ENCODE measurements at places on chromosomes 12 and 14.

GRCh38 chr14:22391908-22392565, 197.0 kb downstream of the DAD1 start:
- DNase-seq: peak; percentile 44

DNA sequence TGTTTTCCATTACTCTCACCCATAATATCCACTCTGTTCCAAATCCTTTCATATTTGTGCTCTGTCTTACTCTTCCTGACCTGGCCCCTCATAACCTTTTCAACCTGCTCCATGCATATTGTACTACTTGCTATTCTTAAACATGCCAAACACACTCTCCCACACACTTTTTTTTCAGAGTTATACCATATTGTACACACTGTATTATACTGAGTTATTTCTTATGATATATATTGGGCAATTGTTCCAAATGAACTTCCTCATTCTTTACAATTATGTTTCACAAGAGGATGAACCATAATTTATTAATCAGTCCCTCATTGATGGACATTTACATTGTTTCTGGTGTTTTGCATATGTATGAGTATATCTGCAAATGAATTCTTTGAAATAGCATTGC, 18.5 kb downstream of the ATL1 start:
- DNase-seq: no peak

DNA sequence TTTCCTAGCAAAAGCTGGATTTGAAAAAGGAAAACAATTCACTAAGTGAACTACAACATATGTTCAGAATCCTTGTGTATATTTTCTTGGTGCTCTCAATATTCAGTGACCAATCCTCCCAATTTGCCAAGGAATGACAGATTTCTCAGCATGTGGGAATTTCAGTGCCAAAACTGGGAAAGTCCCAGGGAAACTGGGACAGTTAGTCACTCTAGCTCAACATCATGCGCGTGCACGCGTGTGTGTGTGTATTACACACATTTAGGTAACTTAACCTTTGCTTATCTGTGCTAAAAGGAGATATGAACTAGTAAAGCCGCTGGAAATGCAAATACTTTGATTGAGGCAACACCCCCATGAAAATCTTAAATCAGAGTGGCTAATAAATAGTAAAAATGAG, 26.1 kb upstream of the SLC6A13 start:
- no peak for DNase-seq

DNA sequence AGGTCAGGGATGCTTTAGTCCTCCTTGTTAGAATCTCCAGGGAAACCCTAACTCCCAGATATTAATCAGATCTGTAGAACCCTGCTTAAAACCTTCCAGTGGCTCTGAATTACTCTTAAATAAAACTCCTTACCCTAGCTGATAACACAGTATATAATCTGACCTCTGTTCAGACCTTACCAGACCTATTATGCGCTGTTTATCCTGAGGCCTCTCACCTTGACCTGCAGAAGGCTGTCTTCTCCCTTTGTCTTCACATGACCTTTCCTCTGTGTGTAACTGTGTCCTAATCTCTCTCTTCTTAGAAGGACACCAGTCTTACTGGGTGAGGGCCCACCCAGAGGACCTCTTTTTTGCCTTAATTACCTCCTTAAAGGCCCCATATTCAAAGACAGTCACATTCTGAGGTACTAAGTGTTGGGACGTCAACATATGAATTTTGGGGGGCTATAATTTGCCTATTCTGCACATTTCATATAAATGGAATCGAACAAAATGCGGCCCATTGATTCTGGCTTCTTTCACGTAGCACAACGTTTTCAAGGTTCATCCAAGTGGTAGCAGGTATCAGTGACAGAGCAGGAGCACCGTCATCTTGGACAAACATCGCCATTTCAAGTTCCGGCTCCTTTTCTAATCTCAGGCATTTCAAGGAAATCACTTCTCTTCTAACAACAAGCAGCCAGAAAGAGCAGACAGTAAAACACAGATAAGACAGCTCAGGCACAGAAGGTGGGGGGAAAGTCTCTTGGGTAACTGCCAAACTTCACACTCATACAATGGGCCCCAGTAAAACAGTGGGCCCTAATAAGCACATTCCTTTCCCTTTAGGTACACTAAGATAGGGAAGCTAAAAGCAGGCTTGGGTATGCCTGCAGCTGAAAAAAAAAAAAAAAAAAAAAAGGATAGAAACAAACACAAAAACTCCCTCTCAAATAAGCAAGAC, 200.2 kb upstream of the NUDT4 start:
- DNase-seq: no peak

DNA sequence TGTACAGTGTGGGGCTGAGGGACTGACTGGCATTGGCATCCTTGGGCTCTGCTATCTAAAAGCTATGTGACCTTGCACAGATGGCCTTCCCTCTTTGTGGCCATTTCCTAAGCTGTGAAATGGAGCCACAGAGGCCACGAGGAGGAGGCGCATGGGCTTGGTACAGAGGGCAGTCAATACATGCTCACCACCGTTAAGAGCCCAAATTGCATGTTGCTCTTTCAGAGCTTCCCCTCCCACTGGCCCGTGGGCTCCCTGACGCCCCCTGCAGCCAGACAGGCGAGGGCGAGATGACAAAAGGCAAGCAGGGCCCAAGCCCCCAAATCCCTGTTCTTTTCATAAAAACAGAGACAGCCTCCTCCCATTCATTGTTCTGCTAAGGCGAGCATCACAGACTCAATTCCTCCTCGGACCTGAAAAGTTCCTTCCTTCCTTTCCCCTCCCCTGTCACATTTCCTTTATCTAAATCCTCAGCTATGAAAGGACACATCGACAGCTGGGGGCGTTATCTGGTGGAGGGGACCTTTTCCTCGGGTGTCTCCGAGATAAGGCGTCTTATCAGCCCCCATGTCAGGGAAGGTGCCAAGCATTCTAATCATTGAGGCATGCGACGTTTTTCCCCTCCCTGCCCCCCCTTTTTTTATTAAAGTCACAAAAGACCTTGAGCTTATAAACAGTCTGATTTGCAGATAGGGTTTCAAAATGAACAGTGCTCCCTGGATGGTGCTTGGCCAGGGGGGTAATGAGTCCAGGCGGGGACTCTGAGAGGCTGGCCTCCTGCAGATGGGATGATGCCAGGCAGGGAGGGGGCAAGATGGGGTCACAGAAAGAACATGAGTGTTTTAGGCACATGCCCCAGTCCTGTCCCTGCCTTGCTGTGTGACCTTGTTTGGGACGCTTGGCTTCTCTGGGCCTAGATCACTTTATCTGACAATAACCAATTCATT, 26.4 kb downstream of the FAM222A start:
- DNase-seq: no peak

DNA sequence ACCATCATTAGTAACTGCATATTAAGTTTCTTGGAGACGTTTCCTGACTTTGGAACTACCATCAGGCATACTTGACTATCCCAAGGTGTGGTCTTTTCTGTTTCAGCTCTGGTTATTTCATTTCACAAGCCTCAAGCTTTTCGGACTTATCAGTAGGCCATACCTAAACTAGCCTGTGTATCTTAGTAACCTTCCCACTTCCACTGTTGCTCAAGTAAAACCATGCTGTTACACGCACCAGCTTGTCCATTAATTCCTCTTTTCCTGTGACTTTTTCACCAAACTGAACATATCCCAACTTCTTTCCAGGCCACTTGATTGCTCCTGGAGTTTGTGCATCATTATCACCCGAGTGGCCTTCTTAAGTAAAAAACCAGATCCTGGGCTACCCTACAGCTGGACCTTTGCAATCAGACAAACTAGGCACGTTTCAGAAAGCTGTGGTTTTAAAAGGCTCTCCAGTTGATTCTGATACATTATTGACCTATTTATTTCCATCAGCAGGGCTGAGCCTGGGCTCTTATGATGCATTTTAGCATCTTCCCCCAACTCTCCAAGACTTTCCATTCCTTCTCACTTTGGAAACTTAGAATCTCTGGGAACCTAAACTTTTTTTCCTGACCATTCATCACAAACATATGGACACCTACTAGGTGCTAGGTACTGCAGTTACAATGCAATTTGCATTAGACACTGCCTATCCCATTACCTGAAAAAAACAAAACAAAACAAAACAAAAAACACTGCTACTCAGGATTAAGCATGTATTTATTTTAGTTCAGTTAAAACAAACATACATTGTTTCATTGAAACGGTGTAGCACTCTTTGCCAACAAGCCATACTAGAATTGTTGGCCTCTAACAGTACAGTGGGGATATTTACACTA, 14.9 kb downstream of the SLC38A2 start:
- DNase-seq: no peak

GRCh38 chr12:114090211-114090610, 124.1 kb upstream of the RBM19 start:
- no peak for DNase-seq

- DNase-seq: no peak
Measured at GRCh38 chr12:42609605-42610004, 20.1 kb upstream of the PRICKLE1 start.

GRCh38 chr12:112844814-112845565, 53.4 kb downstream of the RPH3A start:
- DNase-seq: no peak

DNA sequence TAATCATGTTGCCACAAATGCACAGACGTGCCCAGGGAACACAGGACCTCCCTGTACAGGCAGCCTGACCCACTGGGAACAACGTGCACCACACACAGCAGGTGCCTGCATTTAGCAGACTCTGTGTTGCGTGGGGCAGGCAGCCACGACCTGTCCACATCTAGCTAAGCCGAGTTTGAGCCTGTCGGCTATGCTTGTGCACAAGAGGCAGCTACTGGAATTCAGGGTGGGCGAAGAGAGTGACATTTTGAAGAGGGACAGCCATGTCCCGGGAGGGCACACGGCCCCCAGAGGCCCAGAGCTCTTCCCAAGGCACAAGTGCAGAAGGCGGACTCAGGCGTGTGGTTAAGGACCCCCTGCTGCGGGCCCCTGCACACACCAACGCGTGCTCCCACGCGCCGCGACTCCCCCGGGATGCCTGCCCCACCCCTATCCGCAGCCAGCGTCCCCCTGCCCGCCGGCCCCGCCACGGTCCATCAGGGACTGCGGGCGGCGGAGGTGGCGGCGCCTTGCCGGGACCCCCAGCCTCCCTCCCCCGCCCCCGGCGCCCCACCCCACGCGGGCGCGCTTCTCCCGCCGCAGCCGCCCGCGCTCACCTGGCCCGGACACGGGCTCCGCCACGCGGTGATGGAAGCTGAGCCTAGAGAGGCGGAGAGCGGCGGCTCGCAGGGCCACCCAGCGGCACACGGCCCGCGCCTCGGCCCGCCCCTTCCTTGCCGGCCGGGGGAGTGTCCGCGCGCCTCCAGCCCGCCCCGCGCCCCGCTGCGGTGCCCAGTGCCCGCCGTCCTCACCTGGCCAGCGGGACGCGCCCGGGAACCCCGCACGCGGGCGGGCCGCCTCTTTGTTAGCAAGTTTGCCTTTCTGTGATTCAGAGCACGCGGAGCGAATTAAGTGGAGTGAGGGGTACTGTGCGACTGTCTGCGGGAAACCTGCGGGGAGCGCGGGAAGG, 125.3 kb upstream of the PRMT8 start:
- no peak for DNase-seq

DNA sequence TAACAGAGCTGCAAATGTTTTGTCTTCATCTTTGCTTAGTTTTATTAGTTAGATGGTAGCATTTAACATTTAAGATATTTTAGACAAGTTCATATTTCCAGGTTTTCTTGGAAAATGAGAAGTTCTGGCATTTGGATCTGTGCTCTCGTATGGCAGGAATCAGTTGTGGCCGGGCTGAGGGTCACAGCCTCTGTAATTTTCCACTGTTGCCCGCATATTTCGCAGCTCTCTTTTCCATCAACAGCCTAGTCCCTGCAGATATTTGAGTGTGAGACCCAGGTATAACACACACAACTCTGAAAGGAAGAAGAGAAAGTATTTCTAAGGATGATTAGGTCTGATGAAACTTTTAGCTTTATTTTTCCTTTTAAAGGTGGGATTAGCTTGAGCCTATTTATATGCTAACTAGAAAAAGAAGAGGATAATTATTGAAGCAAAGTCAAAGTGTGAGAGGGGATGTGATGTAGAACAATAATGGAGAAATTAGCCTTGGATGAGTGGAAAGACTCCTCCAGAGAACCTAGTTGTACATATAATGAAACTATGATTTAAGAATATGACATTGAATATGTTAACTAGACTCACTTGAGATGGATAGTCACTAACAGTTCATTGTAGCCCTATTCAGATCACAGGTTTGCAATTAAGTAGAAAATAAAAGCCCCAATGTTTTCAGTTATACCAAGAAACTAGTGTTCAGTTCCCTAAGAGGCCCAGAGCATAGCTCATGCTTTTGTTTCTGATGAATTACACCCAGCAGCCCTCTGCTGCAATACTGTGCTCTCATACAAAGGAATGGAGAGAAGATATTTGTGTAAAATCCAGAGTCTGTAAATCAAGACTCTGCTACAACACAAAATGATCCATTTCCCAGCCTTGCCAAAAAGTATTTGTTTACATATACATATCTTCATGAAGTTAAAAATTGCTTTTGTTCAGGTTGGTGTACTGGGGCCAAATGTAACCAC, 158.4 kb downstream of the C12orf50 start:
- DNase-seq: no peak

DNA sequence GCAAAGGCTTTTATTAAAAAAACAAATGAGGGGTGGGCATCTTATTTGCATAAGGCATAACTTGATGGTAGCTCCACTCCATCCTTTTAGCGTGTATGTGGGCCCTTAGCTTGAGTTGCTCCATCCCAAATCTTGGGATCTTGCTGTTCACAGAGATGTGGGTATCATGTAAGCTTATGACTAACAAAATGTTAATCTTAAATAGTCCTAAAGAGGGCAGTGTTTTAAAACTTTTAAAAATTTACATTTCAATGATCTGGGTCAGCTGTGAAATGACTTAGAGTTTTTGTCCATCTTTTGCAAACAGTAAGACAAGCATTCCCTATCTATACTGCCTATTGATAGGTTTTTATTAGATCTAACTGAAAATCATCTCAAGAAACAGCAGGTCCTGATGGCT, 86.0 kb downstream of the SLCO1A2 start:
- DNase-seq: no peak

DNA sequence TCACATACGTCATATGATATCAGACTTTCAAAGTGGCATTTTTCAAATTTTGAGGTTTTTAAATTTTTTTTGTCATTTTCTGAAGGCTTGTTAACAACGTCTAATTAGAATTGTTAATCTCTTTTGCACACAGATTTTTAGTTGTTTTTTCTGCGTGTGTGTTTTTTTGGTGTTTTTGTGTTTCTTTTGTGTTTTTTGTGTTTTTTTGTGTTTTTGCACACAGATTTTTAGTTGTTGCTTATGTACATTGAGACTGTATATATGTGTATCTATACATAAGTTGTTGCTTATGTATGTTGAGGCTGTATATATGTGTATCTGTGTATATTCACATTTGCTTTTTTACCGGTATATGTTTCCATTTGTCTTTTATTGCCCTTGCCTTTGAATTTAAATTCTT, 30.8 kb downstream of the ARID2 start:
- no peak for DNase-seq

DNA sequence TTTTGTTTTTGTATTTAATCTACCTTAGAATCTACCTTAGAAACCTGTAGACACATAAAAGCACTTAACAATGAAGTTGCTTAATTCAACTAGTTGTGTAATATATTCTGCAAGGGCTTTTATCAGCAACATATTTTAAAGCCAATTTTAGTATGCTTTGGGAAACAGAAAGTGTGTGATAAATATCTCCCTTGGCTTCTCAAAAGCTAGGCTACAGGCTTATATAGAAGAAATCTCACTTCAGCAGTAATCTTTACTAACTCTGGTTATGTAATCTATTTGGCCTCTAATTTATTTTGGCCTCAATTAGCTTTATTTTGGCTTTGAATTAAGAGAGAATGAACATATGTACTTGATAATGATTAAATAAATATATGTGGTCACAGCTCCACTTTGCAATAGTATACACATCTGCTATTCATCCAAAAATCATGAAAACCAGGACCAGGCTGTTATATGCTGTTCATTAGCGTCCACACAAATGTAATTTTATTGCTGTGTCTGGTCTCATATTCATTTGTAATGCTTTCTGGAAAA, 37.2 kb downstream of the LRP6 start:
- no peak for DNase-seq
